Lung (tissue), 17 donors: ENCODE measurements at places on chromosomes 2 and 18. TPM values are rescaled to one million over a fixed set of nuclear protein-coding genes. Genes with fewer than 3 reads are reported as not detected.

GRCh38 chr2:222477962-222478608 is 53.7 kb downstream of the SGPP2 start:
- DNase-seq: no peak

GRCh38 chr2:72255540-72255939 is 107.9 kb upstream of the CYP26B1 start:
- DNase-seq: no peak

- DNase-seq: no peak
These were observed 144.6 kb upstream of the EPHA4 start for GRCh38 chr2:221716426-221717303.

DNA sequence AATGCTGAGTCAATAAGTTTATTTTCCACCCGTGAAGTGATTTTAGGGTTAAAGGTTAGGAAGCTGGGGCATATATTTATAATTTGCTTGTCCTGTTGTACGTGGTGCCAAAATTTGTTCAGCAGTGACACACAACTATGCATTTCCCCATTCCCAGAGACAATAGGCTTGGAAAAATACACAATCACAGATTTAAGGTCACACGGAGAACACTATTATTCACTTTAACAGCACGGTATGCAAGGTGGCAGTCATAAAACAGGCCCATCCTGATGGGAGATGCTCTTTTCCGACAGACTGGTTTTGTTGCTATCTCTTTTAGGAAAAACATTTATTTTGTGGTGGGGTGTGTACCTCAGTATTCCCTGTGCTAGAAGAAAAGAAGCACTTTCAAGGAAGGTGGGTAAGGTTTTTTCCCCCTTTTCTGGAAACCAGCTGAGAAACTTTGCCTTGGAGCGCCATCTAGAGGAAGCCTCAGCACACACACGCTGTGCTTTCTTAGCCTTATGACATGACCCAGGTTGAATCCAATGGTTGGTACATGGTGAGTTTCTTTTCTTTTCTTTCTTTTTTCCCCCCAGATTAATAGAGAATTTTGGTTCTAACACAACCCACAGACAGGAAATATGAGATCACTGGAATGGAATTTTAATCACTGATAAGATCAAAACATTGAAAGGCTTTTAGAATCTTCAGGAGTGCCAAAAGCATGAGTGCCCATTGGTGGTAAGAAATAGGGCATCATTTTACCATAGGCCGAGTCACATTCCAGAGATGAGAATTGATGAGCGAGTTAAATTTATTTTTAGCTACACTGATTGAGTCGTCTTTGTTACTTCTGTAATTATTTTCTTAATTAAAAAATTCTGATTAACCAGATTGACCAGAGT is 332.1 kb downstream of the AGPS start:
- peak; percentile 81 for DNase-seq

- DNase-seq: peak; percentile 27
These were observed 133.8 kb downstream of the MAIP1 start for GRCh38 chr2:200089040-200089755.

DNA sequence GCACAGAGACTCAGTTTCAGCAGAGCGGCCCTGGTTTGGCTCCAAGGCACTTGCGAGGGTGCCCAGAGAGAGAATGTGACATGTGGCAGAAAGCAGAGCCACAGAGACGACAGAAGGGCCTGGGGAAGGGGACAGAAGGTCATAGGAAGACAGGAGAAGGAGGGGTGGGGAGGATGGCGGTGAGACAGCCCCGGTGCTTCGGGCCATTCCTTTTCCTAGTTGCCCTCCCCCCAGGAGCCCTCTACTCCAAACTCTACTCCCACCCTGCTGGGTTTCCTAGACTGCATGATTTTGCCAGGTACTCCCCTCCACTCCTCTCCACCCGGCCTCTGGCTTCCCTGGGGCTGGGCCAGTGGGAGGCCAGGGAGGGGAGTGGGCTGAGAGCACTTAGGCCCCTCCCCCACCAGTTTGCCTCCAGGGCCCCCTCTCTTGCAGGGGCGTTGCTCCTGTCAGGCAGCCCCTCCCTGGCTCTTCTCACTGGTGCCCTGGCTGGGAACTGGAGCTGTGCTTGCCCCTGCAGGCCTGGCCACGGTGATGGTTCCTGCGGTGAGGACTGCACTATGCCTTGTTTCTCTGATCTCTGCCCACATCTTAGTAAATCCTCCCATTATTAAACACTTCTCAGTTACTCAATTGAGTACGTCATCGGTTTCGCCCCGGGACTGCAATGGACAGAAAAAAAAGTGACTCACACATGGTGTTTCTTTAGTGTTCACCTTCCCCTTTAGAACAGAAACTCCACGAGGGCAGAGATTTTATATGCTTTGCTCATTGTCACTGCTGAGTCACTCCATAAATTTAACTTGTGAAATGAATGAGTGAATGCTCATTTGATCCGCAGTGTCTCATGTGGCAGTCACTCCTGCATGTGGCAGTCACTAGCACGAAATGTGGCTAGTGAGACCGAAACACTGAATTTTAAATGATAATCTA is 58.7 kb upstream of the SP3 start:
- peak; percentile 51 for DNase-seq

DNA sequence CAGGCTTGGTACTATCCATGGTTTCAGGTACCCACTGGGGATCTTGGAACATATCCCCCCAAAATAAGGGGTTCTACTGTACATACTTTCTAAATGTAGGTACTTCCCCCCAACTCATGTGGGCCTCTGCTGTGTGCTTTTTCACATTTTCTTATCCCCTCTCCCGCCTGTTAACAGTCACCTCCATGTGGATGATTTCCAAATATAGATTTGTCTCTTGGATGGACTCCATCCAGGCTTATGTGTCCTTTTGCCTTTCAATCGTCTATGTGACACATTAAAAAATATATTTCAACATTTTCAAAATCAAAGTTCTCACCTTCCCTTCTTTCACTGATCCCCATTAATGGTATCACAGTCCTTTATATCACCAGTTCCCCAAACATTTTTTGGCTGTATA is 44.4 kb downstream of the OSBPL6 start:
- DNase-seq: no peak

GRCh38 chr2:140654565-140654964 is 1476.3 kb downstream of the LRP1B start:
- no peak for DNase-seq

GRCh38 chr2:237529452-237530402 is 36.6 kb upstream of the PRLH start:
- DNase-seq: no peak

- peak; percentile 24 for DNase-seq
These were observed 20.8 kb upstream of the ADAM23 start for GRCh38 chr2:206422493-206422892.

- no peak for DNase-seq
These were observed 34.1 kb downstream of the APOB start for GRCh38 chr2:21009662-21010225.

Gene SCN1A
- total RNA-seq: 32.6 TPM

DNA sequence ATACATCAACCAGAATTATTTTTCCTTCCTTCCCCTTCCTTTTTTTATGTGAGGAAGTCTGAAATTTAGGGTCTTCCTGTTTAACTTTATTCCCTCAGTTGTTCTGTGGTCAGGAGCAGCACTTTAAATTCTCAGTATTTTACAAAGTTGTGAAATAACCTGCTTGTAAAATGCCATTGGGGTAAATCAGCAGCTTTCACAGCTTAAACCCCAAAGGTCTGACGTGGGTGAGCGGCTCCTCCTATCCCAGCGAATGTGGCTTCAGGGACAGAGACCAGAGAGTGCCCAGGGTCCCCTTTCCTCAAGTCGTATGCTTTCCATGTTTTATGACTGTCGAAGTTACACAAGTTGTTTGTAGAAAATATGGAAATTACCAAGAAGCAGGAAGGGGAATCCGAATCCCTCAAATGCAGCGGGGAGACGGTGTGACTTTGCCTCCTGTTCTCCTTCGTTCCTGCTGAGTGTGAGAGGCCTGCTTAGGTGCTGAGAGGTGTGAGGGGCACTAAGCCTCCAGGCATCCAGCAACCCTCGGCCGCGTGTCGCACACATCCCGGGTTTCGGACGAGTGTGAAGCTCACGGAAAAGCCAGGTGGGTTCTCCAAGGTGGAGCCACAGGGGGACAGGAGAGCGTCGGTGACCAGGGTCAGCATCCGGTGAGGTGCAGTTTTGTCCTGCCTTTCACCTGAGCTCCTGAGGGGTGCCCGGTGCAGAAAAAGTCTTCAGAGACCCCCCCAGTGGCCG is 10.8 kb upstream of the KCNG2 start:
- no peak for DNase-seq

Gene PSD4
- total RNA-seq: 29.6 TPM

Gene SPRED2
- total RNA-seq: 36.4 TPM

Gene RTTN
- 13.7 TPM for total RNA-seq

GRCh38 chr2:127066942-127067341 is 40.0 kb downstream of the BIN1 start:
- DNase-seq: peak; percentile 94

GRCh38 chr2:15943378-15944280 is 3.3 kb downstream of the MYCN start:
- DNase-seq: peak; percentile 98

GRCh38 chr18:61209801-61210200 is 123.4 kb upstream of the CDH20 start:
- no peak for DNase-seq

- DNase-seq: no peak
These were observed 240.8 kb downstream of the BCL11A start for GRCh38 chr2:60312618-60313017.

- no peak for DNase-seq
These were observed 80.8 kb downstream of the TGIF1 start for GRCh38 chr18:3530807-3531206.

GRCh38 chr2:218828477-218828778 is 3.2 kb downstream of the PRKAG3 start:
- DNase-seq: no peak

- DNase-seq: no peak
These were observed 22.2 kb upstream of the TTC39C start for GRCh38 chr18:23992089-23992940.

GRCh38 chr2:118431997-118432396 is 343.7 kb downstream of the INSIG2 start:
- no peak for DNase-seq

DNA sequence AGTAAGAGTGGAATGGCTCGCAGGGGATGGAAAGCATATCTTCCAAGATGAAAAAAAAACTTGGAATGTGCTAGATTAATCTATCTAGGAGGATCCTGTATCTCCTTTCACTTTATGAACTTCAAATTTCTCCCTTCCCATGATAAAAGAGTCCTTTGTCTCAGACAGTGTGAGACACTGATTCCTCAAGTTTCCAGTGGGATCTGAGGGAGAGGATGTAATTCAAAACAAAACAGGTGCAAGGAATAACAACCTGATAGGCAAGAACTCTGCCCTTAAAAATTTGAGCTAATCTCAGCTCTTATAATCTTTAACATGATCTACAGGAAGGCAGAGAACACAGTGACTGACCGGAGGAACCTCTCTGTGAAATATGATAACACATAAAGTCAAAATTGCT is 162.0 kb upstream of the ZFP36L2 start:
- no peak for DNase-seq

DNA sequence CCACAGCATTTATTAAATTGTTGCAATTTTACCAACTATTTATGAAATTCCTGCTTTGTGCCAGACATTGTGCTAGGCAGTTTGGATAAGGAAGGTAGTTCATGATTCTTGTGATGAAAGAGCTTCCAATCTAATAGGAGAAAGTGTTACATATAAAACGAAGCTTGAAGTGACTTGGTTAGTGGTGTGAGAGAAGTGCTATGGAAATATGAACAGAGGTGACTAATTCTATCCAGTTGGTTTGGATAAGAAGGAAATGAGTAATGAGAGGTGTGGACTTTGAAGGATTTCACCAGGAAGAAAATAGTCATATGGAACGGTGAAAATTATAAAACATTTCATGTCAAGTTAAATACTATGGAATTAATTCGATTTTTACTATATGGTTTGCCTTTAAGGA is 48.6 kb downstream of the EML6 start:
- no peak for DNase-seq

Gene SDC1
- total RNA-seq: 234 TPM

Gene PAX8
- 0.28 TPM for total RNA-seq

DNA sequence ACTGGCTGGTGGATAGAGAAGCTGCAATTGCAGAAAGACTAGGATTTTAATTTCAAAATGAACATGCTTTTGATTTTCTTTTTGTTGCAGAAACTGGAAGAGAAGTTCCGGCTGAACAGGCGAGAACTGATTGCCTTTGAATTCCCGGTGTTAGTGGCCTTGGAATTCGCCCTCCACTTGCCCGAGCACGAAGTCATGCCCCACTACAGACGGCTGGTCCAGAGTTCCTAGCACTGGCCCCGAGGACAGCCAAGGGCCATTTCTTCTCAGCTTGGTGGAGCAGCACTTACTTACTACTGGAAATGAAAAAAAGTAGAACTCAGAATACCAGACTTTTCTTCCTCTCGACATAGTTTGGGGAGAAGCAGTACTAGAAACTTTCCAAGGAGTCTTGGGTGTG is 121.9 kb downstream of the CABLES1 start:
- DNase-seq: no peak

DNA sequence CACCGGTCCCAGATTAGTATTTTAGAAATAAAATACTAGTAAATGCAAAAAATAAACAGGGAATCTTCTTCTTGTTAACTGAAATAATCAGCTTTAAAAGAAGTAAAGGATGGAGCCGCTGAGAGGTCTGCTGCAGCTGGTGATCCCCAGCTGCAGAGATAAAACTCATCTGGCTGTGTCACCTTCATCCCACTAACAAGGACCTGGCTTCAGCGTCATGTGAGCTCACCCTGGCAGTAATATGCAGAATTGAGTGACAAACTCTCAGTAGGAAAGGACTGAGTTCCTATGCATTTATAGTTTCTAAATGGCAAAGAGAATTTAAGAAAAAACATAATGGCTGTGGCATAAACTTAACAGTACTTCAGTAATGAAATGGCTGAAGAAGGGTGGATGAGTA is 27.3 kb downstream of the VPS4B start:
- DNase-seq: no peak

GRCh38 chr2:126748188-126748760 is 92.3 kb downstream of the GYPC start:
- DNase-seq: no peak

GRCh38 chr2:102063487-102063911 is 71.7 kb downstream of the IL1R2 start:
- DNase-seq: peak; percentile 89

GRCh38 chr18:61988100-61988499 is 95.3 kb upstream of the RNF152 start:
- DNase-seq: peak; percentile 71

GRCh38 chr18:34623557-34623956 is 86.5 kb upstream of the DTNA start:
- DNase-seq: no peak

- DNase-seq: no peak
These were observed 19.5 kb downstream of the TRAF3IP1 start for GRCh38 chr2:238339814-238340213.

DNA sequence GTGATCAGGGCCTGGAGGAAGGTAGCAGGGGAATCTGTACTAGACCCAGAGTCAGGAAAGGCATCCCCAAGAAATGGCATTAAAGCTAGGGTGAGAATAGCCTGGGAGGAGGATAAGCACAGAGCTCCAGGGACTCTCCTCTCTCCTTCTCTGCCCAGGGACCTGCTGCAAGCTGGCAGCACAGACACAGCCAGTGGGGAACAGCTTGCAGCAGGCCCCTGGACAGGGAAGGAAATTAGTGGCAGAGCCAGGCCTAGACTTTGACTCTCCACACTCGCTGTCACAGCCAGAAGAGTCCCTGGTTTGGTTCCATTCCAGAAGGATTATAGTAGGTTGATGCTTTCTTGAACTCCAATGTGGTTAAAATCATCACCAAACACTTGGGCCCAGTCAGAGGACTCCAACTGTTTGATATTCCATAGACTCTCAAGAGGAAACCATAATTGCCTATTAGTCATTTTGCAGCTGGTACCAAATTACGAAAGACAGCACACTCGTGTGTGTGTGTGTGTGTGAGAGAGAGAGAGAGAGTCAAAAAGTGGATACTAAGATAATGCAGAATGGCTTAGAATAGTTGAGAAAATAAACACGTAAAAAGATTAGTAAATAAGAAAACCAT is 95.5 kb upstream of the ATP8B1 start:
- no peak for DNase-seq
